CD4-positive, alpha-beta T cell treated with Interleukin-12 subunit alpha and Interleukin-12 subunit beta, for 1 hour (primary cell): ENCODE measurements at places on chromosomes 7 and 10.

DNA sequence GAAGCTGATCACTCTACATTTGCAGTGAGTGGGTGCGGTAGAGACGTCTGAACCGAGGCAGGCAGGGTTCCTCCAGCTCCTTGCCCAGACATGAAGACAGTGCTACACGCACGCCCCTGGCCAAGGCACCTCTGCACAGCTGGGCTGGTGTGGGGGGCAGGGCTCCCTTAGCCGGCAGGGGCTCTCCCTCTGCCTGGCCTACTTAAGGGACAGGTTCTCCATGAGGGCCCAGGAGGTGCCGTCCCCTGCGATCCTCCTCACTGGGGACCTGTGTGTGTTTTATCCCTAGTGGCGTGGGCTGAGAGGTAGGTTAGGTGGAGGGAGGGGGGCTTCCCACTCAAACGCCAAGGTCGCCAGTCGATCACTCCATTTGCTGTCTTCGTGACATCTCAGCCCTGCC lies 35.3 kb downstream of the IL15RA start:
- DNase-seq: no peak

DNA sequence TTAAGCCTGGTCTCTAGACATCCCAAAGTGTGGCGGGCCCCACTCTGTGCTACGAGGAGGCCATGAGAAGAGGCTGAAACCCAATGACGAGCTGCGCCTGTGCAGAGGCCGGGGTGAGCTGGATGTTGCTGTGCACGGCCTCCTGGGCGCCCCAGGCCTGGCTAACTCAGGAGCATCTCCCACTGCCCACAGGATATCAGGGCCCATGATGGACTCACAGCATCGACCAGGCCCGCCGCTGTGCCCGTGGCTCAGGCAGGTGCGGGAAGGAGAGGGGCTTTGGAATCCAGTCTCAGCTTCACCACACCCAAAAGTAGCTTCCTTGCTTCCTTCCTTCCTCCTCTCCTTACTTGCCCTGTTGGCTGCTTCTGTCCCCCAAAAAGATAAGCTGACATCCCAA lies 4.6 kb upstream of the CNPY1 start:
- no peak for DNase-seq

DNA sequence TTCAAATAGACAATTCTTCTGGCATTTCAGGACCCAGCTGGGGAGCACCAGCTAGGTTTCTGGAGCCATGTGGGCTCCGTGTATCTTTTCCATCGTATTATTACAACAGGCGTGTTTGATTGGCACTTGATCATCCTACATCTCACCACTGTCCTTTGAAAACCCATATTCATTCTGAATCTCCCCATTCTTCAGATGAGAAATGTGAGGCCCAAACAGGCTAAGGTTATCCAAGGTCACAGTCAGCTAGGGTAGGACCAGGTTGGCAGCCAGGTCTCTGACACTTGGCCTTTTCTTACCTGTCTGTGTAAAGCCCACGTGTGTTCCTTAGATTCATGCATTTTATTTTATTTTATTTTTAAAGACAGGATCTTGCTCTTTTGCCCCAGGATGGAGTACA lies 102.4 kb upstream of the SH2B2 start:
- DNase-seq: no peak

DNA sequence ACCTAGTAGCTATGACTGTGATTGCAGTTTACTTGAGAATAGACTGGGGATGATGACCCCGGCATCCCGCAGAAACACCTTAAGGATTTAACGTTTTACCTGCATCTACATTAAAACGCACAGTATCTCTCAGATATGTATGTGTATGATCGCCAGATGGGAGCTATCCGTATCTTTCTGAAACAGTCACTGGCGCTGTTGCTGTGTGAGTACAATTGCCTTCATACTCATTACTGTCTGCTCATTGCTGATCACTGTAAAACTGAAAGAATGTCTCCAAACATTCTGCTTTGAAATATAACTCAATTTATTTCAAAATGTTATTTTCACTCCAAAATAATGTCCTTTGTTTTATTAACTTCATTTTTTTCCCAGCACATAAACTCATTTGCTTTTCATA lies 388.9 kb upstream of the AKR1E2 start:
- no peak for DNase-seq

DNA sequence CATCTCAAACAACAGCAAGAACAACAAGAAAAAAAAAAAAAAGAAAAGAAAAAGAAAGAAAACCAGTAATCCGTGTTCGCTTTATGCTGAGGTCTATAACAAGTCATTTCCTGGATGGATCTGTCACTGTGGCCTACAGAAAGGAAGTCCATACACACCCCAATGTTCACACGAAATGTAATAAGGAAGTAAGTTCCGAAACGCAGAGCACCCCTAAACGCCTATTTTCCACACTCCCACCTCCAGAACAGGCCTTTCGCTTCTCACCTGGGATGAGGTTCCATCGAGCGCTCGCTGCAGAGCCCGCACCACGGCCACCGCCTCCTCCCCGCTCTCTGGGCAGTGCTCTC lies 735 bp downstream of the ZNF394 start:
- peak; percentile 52 for DNase-seq

DNA sequence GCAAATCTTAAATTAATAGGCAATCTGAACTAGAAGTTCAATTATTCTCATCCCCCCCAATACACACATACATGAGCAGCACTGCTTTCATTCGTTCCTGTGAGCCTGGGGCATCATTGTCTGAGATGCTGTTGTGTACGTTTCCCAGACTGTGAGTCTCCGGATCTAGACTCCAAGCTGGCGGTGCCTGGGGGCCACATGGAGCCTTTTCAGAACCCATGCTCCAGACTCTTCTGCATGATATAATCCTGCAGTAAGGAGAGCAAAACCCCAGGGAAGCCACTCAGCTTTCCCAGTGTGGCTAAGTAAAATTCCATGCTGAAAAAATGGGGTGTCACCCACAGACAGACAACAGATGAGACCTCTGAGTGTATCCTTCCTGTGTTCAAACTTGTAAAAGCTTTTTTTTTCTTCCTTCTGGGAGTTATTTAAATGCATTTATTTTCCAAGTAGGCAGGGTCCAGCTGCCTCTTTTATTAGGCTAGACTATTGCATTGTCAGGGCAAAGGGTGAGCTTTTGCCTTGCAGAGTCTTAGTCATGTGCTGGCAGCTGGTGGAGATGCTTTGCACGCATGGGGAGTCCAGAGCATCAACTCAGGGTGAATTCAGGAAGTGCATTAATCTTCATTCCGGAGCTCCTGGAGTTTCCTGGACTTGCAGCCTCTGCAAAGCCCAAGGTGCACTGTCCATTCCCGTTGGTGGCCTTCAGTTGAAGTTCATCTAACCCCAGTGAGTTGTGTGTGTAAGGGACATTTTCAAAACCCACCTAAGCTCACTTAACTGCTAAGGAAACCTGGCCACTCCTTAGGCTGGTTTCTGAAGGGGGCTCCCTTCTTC lies 185.7 kb upstream of the ADO start:
- no peak for DNase-seq

DNA sequence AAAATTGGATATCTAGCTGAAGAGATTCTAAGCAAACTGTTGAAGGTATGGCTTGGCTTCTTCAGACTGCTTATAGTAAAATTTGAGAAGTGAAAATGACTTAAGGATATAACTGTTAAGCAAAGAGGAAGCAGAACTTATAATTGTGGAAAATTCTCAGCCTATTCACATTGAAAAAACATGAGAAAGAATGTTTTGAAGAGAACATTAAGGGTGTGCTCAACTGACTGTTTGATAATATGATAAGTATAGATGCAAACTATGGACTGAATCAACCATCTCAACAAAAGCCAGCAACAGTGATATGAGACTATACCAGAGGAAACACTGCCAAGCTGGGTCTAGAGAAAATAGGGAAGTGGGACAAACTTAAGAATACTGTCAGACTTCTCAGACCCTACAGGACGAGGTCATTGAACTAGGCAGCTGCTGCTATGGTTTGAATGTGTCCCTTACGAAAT lies 133.1 kb upstream of the PPP1R3A start:
- no peak for DNase-seq

DNA sequence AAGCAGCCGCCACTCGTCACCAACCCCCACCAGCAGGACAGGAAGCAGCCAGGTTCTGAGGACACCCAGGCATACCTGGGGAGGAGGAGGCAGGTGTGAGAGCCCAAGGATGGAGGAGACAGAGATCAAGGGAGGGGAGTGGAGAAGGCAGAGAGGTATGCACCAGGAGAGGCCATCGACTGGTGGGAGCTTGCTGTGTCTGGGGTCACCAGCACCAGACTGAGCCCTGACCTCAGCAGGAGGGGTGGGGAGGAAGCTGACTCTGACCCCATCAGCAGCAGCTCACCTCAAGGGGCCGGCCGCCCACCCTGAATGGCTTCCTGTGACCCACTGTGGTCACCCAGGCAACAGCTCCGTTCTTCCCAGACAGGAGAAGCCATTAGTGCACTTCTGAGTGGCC lies 7.8 kb downstream of the VIPR2 start:
- no peak for DNase-seq

GRCh38 chr7:25255611-25256332 lies 27.5 kb upstream of the NPVF start:
- DNase-seq: no peak

- no peak for DNase-seq
These were observed 31.8 kb downstream of the AP3M1 start for GRCh38 chr10:74118804-74119203.

DNA sequence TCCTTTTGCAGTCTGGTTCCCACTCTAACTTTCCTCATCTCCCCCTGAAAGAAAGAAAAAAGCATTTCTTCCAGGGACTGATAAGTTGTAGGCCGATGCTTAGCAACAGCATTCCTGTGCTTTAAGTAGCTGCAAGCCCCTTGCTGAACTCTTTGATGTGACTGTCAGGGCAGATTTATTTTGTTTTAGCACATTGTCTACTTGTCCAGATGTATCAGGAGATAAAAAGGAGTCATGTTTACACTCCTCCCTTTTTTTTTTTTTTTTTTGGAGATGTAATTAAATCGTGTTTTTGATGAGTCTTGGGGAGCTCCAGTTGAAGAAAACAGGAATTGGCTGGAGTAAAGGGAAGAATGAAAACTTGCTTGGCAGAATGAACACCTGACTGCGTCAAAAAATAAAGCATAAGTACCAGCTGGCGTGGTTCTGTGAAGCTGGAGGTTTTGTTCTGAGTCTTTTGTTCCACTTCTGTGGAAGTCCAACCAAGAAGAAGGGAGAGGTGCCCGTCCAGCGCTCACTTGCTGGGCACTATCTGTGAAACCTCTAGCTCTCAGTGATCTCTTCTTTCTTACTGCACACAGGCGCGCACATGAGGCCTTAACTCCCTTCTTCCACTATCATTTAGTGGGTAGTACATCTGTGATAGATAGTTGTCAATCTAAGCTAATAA lies 871.7 kb downstream of the LRMDA start:
- no peak for DNase-seq

GRCh38 chr7:149794661-149795060 lies 21.3 kb upstream of the ZNF467 start:
- DNase-seq: no peak

- DNase-seq: no peak
These were observed 13.8 kb upstream of the DGKI start for GRCh38 chr7:137860542-137860941.

DNA sequence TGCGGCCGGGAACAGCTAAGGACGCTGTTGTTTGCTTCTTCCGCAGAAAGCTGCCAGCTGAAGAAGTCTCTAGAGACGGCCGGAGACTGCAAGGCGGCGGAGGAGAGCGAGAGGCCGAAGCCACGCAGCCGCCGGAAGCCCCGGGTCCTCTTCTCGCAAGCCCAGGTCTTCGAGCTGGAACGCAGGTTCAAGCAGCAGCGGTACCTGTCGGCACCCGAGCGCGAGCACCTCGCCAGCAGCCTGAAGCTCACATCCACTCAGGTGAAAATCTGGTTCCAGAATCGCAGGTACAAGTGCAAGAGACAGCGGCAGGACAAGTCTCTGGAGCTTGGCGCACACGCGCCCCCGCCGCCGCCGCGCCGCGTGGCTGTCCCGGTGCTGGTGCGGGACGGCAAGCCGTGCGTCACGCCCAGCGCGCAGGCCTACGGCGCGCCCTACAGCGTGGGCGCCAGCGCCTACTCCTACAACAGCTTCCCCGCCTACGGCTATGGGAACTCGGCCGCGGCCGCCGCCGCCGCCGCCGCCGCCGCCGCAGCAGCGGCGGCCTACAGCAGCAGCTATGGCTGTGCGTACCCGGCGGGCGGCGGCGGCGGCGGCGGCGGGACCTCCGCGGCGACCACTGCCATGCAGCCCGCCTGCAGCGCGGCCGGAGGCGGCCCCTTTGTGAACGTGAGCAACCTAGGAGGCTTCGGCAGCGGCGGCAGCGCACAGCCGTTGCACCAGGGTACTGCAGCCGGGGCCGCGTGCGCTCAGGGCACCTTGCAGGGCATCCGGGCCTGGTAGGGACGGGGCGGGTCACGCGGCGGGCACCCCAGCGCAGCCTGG lies 2.4 kb downstream of the NKX2-3 start:
- DNase-seq: no peak

- DNase-seq: peak; percentile 3
These were observed 67.3 kb downstream of the ANKIB1 start for GRCh38 chr7:92313055-92313454.

DNA sequence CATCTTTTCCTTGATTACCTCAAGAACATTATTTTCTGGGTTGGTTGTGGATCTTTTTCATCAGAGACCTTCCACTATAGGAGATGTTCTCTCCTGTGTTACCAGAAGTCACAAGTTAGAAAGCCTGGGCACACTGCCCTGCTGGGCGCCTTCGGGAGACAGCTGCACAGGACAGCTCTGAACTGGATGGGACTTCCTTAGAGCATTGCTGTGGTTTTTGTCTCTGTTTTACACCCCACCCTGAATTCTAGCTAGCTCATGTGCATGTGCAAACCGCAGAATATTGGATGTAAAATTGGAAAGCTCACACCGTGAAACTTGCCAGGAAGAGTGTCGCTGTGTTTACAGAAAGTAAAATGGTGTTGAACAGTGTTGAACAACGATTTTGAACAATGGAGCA lies 54.4 kb upstream of the SEC61G start:
- no peak for DNase-seq

DNA sequence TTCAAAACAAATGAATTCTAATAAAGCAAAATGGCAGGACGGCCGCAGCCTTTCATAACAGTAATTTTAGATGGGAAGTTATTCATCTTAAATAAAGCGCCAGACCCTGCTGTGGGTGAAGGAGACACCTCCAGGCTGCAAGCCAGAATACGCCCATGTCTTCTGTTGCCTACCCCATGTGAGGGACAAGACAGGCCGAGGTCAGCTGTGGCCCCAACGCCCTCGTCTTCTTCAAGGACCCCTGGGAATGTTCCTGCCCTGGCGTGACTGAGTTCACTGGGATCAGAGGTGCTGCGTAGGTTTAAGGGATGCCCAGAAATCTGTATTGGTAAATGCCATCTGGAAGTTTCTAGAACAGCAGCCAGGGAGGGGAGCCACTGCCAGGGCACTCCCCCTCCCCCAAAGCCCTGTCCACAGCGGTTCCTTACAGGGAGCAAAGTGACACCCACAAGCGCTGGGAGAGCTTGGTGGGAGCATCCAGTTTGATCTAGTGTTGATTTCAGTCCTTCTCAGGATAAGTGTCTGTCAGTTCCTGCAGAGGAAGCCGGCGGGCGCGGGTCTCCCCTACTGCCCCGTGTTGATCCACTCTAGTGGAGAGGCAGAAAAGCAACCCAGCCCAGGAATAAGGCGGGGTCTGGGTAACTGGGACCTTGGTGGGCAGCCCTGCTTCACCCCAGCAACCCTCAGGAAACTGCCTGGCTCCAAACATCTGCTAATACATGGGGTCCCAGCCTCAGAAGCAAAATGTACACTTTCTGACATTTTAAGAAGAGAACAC lies 20.6 kb downstream of the PAPOLB start:
- no peak for DNase-seq
